Epithelial cell of esophagus (primary cell): ENCODE measurements at places on chromosomes 6 and 20.

DNA sequence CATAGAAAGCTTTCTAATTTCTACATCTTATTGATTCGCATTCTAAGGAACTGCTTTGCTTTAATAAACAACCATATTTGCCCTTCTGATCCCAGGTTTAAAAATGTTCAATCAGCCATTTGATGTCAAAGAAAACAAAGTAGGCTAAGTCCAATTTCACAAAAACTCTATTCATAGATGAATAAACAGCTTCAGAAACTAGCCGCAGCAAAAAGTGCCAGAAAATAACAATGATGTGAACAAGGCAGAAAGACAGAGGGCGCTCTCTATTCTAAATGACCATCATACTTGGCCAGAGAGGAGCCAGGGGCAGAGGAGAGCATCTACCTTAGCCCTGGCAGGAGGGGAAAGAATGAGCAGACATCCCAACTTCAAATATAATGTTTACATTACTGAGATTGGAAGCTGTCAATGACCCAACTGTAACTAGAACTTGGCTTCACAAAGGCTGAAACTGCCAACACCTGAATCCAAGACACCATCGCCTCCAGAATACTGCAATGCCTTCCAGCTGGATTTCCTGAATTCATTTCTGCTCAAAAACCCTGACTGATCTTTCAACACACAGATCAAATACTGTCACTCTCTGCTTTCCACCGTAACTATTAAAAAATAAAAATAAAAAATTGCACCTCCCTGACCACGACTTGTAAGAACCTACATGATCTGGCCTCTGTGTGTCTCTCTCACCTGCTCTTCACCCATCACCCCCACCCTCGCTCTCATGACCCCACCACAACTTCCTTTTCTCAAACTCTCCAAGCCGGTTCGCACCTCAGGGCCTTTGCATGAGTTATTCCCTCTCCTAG is 9.5 kb downstream of the CNKSR3 start:
- DNase-seq: no peak

GRCh38 chr6:109260126-109260525 is 122.1 kb downstream of the CD164 start:
- peak; percentile 12 for DNase-seq

GRCh38 chr20:63067721-63068560 is 61.2 kb upstream of the BHLHE23 start:
- DNase-seq: no peak

DNA sequence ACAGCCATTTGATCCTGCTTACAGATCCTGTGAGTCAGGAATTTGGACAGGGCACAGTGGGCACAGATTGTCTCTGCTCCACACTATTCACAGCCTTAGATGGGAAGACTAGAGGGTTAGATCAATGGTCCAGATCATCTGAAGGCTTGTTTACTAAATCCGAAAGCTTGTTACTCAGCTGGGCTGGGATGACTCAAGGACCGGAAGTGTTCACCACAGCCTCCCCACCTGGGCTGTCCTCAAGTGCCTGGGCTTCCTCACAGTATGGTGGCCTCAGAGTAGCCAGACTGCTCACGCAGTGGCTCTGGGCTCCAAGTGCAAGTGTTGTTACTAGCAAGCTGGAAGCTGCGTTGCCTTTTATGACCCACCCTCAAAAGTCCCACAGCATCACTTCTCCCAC is 75.4 kb upstream of the INSM1 start:
- no peak for DNase-seq

DNA sequence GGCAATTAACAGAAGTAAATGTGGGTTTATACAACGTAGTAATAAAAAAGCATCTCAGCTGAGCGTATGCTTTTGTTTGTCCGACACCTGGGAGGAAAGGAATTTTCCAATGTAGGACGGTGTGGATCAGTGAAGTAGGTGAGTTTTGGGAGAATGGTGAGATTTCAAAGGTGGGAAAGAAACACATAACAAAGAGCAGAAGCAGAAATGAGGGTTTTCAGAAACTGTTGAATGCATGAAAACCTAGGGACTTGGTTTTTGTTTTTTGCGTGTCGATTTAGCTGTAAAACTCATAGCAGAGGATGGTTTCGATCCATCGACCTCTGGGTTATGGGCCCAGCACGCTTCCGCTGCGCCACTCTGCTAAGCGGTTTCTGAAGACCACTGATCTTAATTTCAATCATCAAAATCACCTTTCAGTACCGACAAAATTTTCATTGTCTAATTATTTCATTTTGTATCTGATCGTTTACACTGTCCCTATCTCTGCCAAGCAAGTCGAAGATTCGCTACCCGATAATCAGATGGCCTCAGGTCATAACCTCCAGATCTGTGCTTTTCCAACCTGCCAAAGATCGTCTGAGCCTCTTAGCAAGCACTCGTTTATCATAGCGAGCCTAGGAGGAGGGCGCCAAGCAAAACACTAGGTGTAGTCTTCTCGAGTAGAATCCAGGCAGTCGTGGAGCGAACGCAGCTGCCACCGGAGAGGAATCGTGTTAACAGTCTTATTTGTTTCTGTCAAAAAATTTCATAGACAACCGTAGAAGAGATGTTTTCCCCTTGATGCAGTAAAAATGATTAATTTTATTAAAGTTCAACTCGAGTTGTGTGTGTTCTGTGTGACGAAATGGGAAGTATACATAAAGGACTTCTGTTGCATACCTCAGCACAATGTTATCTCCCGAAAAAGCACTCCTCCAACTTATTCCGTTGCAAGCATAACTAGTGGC is 20.9 kb upstream of the POM121L2 start:
- peak; percentile 71 for DNase-seq

DNA sequence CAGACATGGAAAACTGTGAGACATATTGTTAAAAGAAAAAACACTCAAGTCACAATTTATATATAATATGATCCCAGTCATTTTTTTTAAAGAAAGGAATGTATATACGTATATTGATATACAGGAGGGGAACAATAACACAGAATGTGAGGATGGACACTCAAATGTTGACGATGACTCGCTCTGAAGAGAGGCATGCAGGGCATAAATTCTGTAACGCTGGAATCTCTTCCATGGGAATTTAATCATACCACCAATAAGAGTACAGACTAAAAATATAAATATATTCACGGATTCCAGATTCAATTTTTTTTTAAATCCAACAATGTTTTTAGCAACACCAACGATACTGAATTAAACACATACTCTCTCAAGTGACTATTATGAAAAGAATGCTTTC is 106.9 kb upstream of the CCDC28A start:
- no peak for DNase-seq

GRCh38 chr6:53986721-53987521 is 124.3 kb upstream of the MLIP start:
- no peak for DNase-seq

DNA sequence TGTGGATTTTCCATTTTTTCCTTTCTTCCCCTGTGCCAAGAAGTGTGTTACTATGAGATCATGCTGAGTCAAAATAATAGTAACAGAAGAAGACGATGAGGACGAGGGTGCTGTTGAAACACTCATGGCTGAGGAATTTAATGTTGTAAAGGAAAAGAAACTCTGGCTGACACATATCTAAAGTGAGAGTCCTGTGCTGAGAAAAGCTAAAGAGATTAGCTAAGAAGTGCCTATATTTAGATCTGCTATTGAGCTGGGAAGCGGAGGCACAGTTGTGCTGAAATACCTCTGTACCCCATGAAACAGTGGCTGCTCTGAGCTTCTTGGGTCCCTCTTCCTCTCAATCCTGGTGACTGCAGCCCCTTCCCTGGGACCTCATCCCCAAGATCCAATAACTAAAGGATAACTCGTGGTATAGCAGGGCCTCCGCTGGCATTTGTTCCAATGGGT is 1.1 kb upstream of the SYTL3 start:
- peak; percentile 90 for DNase-seq

GRCh38 chr20:4371623-4372251 is 350.0 kb upstream of the PRND start:
- DNase-seq: no peak
